ENCODE measurements at places on chromosomes 1 and 21.
A peak's percentile ranks its signal among the peaks of the same experiment; 100 is the strongest.

- no peak for DNase-seq
Measured at GRCh38 chr1:28580722-28581530, 11.1 kb upstream of the RAB42 start.

GRCh38 chr1:107010582-107010981, 45.9 kb upstream of the PRMT6 start:
- no peak for DNase-seq

GRCh38 chr1:219710529-219711194, 97.8 kb upstream of the ZC3H11B start:
- no peak for DNase-seq

- no peak for DNase-seq
Measured at GRCh38 chr1:233972951-233973635, 68.6 kb downstream of the SLC35F3 start.

DNA sequence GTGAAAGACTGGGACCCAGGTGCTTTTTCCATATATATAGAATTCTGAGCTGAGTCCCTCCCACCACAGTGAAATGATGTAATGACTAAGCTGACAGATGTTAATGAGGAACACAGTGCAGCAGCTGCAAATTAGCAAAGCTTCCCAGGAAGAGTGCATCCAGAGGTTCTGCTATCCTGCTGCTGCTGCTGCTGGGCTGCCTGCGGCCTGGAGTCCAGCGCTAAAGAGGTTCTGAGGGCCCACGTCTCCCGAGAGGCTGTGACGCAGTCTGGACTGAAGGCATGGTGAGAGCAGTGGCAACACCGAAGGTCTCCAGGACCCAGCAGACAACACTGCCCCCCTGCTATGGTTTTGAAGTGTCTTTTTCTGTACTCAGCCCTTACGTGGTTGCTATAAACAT, 63.9 kb downstream of the URB2 start:
- no peak for DNase-seq

DNA sequence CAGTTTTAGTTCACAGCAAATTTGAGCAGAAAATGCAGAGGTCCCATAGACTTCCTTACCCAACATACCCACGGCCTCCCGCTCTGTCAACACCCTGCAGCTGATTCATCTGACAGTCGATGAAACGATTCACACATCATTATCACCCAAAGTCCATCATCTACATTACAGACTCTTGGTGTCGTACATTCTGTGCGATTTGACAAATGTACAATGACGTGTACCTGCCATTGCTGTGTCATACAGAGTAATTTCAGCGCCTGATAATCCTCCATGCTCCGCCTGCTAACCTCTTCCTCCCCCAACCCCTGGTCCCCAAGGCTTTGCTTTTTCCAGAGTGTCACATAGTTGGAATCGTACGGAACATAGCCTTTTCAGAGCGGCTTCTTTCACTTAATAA, 94.7 kb upstream of the SLC25A33 start:
- no peak for DNase-seq

- no peak for DNase-seq
Measured at GRCh38 chr1:230826166-230826875, 42.0 kb downstream of the C1orf198 start.

- DNase-seq: peak; percentile 77
Measured at GRCh38 chr21:32093646-32094462, 185.0 kb downstream of the MIS18A start.

GRCh38 chr1:232178191-232178590, 451.7 kb downstream of the SIPA1L2 start:
- DNase-seq: no peak

- DNase-seq: peak; percentile 95
Measured at GRCh38 chr21:17612565-17613241, at the start of gene BTG3. TSS of gene BTG3 (minus strand) at chr21:17612901. CDS start at chr21:17609144, 3,757 bp downstream.

GRCh38 chr21:26759731-26760130, 85.5 kb downstream of the ADAMTS1 start:
- DNase-seq: no peak

DNA sequence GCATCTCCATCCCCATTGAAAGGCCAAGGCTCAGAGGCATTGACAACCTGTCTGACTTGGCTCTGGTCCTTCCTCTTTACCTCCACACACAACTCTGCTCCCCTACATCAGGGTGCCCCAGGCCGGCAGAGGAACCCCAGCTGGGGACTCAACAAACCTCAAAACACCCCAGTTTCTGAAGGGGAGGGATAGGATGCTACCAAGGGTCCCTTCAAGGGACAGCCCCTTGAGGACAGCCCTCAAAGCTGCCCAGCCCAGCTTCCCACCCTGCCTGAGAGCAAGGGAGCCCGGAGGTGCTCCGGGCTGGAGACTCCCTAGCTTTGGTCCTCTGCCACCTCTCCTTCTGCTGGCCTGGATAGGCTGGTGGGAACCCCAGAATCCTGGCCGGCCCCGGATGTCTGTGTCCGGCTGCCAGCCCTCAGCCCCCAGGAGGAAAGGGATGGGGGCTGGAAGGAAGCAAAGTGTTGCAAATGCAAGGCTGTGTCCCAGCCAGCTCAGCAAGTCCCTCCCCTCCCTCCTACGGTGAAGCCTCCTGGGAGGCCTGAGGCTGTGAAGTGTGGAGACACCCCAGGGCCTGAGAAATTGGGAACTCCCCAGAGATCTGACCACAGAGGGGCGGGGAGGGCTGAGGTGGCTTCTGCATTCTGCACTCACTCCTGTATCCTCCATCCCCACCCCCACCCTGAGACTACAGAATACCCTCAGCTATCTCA, 1.1 kb upstream of the MARCKSL1 start:
- peak; percentile 77 for DNase-seq

DNA sequence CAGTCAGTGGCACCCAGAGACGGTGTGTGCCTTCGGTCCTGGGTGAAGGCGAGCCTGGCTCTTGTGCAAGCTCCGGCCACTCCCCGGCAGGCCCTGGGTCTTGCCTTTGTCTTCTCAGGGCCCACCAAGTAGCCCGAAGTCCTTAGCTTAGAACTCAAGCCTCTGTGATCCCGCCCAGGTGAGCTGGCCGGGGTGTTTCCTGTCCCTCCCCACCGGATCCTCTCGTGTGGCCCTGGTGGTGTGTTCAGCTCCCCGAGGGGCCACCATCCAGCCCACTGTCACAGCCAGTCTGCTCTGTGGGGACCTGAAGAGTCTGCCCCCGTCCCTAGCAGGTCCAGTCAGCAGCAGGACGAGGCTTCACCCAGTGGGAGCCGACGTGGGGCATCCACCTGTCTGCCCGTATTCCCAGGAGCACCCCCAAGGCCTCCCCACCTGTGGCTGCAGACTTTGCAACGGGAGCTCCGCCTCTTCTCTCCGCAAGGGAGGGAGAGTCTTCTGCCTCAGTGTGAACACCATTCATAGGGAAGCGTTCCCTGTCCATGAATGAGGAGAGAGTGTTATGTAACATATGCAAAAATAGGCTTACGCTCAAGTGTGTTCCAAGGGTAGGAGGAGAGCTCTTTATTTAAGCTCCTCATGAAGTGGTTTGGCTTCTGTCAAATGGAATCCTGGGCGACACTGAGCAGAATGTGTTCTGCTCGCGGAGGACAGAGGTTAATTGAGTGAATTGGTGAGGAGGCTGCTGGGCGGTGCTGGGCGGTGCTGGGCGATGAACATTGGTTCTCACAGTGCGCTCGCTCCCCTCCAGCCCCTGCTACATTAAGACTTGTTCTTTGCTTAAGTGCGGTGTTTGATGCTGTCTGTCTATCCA, 108.9 kb downstream of the CRYAA start:
- peak; percentile 23 for DNase-seq

DNA sequence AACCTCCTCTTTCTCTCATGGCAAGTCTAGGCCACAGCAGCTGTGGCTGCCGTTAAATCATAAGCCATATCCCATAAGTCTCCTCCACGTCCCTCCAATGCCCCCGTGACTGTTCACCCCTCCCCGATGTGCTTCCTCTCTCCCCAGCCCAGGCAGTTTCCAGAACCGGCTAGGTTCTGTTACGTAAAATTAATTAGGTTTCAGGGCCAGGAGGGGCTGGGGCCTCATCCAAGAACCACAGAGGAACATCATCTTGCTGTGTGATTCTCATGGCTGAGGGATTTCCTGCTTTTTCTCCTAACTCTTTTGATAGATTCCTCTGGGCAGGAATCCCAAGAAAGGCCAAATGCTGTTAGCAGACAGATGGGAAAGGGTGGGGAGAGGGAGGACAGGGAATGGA, 141.8 kb upstream of the AJAP1 start:
- no peak for DNase-seq

GRCh38 chr1:99621340-99621901, 24.5 kb upstream of the PALMD start:
- no peak for DNase-seq

- DNase-seq: no peak
Measured at GRCh38 chr21:37631319-37632117, 264.9 kb downstream of the DYRK1A start.

- no peak for DNase-seq
Measured at GRCh38 chr21:31132574-31133242, 94.4 kb upstream of the KRTAP19-8 start.

- DNase-seq: no peak
Measured at GRCh38 chr1:27161594-27161993, 6.7 kb upstream of the SLC9A1 start.

GRCh38 chr1:47992720-47993415, 4.3 kb downstream of the TRABD2B start:
- peak; percentile 82 for DNase-seq

DNA sequence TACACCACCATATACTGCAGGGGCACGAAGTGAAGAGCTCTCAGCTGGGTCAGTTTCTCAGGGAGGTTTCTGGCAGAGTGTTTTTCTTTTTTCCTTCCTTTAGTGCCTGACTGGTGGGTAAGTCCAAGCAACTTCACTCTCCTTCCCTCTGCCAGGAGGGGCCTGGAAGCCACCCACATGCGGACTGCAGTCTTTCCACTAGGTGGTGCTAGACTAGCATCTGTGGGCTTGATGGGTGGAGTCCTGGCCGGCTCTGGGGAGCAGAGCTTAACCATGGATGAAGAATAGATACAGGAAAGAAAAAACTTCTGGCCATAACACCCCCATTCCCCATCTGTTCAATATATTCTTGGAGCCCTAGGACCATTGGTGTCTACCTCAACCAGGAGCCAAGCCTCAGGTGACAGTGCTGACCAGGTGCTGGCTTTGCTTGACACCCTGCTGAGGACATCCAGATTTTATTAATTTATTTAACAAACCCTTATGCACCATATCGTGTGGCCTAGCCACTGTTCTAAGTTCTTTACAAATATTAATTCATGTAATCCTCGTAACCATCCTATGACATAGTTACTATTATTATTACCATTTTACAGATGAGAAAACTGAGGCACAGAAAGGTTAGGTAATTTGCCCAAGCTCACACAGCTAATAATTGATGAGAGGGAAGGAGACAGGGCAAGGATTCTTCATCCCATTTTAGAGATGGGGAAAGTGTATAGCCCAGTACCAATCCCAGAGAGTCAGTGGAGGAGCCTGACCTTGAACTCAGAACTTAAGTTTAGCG, 126.7 kb upstream of the CSF3R start:
- DNase-seq: peak; percentile 19

DNA sequence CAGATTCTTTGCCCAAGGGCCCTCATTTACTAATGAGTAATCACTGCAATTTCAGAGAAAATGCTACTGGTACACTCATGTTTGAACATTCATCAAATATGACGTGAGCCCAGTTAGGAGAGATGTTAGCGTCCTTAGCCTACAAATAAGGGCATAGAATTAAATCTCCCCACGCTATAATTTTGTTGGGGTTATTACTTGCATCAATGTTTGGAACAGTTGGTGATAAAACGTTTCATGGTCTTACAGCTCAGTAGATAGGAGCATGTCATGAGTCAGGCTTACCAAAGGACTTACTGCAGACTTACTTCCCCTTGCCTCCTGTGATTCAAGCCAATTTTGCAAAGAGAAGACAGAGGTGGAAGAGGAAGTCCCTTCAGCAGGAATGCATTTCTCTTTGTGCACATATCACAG, 304.0 kb downstream of the KIF26B start:
- DNase-seq: no peak

DNA sequence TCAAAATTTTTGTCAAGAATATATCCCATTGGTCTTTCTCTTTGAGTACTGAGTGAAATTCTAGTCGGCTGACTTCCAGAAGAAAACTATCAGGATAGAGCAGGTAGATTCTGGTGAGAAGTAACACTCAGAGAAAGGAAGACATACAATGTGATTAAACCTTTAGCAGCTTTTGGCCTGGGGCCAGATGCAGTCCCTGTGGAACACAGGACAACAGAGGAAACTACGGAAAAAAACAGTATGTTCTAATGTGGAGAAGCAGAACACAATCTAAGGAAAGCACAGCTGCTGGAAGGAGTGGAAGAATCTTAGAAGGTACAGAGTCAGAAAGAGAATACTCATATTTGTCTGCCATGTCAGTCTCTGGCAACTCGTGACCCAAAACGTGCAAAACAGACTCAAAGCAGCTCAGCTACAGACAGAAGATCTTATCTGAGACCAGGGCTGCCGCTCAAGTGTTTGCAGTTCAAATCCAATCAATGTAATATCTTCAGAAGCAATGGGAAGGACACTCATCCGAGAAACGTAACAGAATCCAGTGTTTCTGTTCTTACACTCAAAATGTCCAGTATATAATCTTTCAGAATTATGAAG, 283.8 kb downstream of the MRPL39 start:
- DNase-seq: no peak

GRCh38 chr1:66679140-66679539, 73.1 kb upstream of the DYNLT5 start:
- no peak for DNase-seq

- DNase-seq: no peak
Measured at GRCh38 chr1:219155135-219155534, 18.5 kb upstream of the LYPLAL1 start.

- no peak for DNase-seq
Measured at GRCh38 chr1:182628657-182629056, 24.5 kb upstream of the RGS16 start.

- peak; percentile 80 for DNase-seq
Measured at GRCh38 chr21:27570306-27570868, 603.5 kb upstream of the ADAMTS5 start.

GRCh38 chr1:25066256-25066655, 136.2 kb upstream of the RUNX3 start:
- DNase-seq: no peak

- DNase-seq: no peak
Measured at GRCh38 chr1:55703726-55704363, 488.7 kb upstream of the USP24 start.

Data from right cardiac atrium (tissue), 5 donors.